ENCODE measurements at places on chromosomes 2 and 18. TPM values are rescaled to one million over a fixed set of nuclear protein-coding genes. Genes with fewer than 3 reads are reported as not detected.

DNA sequence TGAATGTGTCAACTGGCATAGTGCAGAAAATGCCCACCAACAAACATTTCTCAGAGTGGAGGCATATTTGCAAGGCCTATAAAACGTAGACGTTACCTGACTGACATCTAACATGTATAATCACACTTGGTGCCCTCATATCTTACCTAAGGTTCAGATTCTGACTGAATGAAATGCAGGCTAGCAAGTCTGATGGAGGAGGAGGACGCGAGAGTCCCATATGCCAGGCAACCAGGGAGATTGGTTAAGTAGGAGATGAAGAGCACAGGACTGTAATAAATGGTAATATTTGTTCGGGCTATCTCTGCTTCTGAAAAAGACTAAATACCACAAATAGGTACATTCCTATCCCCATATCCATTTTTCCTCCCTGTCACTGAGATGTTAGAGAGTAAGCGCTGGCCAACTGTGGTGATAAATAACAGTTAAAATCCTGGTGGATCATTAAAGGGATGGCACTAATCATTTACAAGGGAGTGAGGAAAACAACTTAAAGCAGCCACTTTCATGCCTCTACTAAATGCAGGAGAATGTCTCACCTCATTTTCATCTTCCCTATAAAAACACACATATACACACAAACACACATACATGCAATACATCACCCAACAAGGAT is 217.2 kb downstream of the TMEM163 start:
- no peak for DNase-seq
- H3K4me1 ChIP-seq = no peaks in the 10 kb centered on the region
- H3K27me3 ChIP-seq = no peaks in the 10 kb centered on the region
- no peaks in the 10 kb centered on the region for H3K36me3 ChIP-seq
- H3K27ac ChIP-seq = no peak overlapping the region

DNA sequence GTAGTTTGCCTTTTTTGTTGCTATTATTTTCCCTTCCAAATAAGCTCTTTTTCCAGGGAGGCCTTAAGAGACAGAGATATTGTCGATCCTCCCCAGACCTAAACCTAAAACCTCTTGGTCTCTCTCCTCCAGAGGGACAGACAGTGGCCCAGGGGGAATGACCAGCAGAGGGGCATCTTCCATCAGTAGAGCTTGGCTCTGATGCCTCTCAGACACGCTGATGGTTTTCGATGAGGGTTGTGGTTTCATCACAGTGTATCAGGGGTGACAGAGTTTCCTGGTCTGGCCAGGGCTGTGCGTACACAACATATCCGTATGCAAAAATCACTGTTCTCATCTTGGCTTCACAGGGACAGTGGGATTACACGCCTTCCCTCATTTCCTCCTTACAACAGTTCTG is 68.6 kb downstream of the GATA6 start:
- no peaks in the 10 kb centered on the region for H3K27me3 ChIP-seq
- H3K27ac ChIP-seq = no peak overlapping the region
- no peak for DNase-seq
- no peaks in the 10 kb centered on the region for H3K36me3 ChIP-seq

DNA sequence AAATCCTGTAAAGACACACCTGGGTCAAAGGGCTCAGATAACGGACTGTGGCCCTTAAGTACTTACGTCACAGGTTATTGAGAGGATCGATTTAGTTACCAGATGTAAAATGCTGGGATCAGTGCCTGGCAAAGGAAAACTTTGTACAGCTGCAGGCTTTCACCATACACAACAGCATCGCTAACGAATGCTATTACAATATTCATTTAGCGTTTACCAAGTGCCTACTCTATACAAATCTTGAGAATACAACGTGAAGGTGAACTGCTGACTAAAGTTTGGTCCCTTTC is 619 bp upstream of the MSH6 start:
- no peaks in the 10 kb centered on the region for H3K27me3 ChIP-seq
- no peak for DNase-seq
- H3K4me3 ChIP-seq = peak overlapping the region; percentile 74
- H3K4me1 ChIP-seq = no peaks in the 10 kb centered on the region

GRCh38 chr18:13646633-13647032 is 79.7 kb downstream of the FAM210A start:
- DNase-seq = no peak
- H3K4me3 ChIP-seq = no peak overlapping the region
- H3K36me3 ChIP-seq = no peaks in the 10 kb centered on the region
- no peaks in the 10 kb centered on the region for H3K27me3 ChIP-seq
- H3K27ac ChIP-seq = no peak overlapping the region

GRCh38 chr18:45602926-45603325 is 12.3 kb upstream of the SLC14A2 start:
- no peak overlapping the region for H3K27ac ChIP-seq
- no peaks in the 10 kb centered on the region for H3K27me3 ChIP-seq
- no peak for DNase-seq
- no peaks in the 10 kb centered on the region for H3K36me3 ChIP-seq
- H3K4me3 ChIP-seq = no peak overlapping the region

DNA sequence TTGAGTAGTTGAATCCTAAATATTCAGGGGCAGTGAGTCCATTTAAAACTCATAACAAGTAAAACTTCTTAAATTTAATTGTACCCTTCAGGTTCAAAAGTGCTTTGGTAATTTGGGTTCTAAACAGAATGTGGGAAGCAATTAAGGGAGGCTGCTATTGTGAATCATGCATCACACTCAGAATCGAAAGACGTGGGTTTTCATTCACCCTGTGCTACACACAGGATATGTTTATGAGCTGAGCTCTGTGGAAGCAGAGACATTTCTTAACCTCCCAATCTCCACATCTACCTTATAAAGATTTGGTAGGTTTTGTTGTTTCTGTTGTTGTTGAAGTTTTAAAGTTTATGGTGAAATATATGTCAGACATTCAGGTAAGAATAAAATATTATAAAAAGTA is 633.4 kb downstream of the DPP10 start:
- H3K4me3 ChIP-seq = no peak overlapping the region
- H3K27ac ChIP-seq = no peak overlapping the region
- H3K27me3 ChIP-seq = no peaks in the 10 kb centered on the region
- H3K36me3 ChIP-seq = no peaks in the 10 kb centered on the region

- no peak for DNase-seq
- H3K4me3 ChIP-seq = no peak overlapping the region
- no peaks in the 10 kb centered on the region for H3K27me3 ChIP-seq
- no peaks in the 10 kb centered on the region for H3K4me1 ChIP-seq
- H3K36me3 ChIP-seq = no peaks in the 10 kb centered on the region
Observed at GRCh38 chr2:99688699-99689098, 198.9 kb upstream of the REV1 start.

DNA sequence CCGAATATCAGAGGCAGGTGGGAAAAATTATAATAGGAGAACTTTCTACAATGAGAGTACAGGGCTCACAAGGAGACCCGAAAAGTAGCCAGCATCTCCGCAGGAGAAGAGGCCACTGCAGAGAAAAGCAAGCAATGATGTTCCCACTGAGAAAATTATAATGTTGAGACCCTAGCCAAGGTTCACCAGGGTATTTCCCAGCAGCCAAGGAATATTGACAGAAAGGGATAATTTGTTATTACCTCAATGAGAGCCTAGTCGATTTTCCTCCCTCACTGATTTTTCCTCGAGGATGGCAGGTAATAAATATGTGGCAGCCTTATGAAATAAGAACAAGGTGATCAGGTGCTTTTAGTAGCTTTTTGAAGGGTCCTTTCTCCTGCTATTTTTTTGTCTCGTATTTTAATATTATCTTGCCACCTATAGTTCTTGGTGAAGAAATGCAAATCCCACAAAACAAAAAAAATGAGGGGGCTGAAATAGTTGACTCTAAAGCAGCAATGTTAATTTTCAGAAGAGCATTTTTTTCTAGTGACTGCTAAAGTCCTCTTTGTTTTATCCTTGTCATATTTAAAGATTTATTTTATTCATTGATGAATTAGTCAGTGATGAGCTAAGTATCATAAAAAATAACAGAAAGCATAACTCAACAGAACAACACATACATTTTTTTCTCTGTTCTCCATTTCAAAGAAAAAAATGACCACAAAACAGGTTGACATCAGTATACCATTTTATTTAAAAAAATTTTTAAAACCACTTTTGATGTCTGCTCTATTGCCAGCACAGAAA is 215.4 kb downstream of the KCNE4 start:
- H3K4me3 ChIP-seq = no peak overlapping the region
- no peak for DNase-seq
- H3K27me3 ChIP-seq = no peaks in the 10 kb centered on the region
- H3K4me1 ChIP-seq = no peaks in the 10 kb centered on the region

GRCh38 chr2:69222953-69223658 is 163.9 kb downstream of the GFPT1 start:
- no peaks in the 10 kb centered on the region for H3K27me3 ChIP-seq
- H3K4me1 ChIP-seq = peaks cover 4% of the 10 kb centered on the region
- peak overlapping the region; percentile 62 for H3K27ac ChIP-seq

GRCh38 chr2:33160191-33160590 is 213.4 kb downstream of the LTBP1 start:
- no peak overlapping the region for H3K4me3 ChIP-seq
- no peak for DNase-seq
- no peaks in the 10 kb centered on the region for H3K36me3 ChIP-seq
- H3K27ac ChIP-seq = no peak overlapping the region

DNA sequence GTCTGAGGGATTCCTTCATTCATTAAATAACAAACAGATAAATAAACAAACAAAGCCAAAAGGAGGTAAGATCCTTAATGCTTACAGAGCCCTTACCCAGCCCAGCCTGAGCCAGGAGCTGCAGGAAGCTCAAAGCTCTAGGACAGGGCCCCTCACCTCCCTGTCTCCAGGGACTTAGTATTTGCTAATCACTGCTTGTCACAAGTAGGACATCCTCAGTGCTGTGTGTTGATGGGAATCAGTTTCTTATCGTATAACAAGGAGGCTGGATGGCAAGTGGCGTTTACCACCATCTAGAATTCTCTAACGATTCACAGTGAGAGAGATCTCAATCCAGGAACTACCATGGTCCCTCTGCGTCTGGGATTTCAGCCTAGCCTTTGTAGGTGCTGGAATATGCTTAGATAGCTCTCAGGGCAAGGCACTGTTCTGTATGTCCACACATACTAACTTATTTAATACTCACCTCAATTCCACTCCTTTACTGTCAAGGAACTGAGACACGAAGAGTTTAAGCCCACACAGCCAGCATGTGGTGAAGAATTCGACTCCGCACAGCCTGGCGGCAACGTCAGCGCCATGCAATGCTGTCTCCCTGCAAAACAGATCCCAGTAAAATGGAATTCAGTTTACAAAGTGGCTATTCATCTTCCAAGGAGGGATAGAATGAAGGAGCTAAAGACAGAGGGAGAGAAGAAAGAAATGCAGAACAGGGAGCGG is 164.8 kb downstream of the MYCN start:
- no peaks in the 10 kb centered on the region for H3K36me3 ChIP-seq
- no peaks in the 10 kb centered on the region for H3K27me3 ChIP-seq
- no peaks in the 10 kb centered on the region for H3K4me1 ChIP-seq
- no peak for DNase-seq

DNA sequence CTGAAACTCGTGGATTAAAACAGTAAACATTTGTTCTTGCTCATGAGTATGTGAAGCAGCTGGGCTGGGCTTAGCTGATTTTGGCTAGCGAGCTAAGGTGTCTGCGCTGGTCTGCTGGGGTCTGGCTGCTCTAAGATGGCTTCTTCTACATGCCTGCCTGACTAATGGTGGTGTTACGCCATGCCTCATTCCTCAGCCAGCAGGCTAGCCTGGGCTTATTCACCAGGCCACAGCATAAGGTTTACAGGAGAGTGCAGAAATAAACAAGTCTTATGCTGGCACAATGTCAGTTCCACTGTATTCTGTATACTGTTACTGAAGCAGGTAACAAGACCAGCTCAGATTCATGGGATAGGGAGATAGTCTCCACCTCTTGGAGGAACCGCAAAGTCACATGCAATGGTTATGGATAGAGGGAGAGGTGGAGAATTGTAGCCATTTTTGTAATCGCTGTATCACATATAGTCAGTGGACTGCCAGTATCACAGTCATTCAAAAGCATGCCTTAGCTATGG is 80.0 kb downstream of the RHBDD1 start:
- no peak for DNase-seq
- no peaks in the 10 kb centered on the region for H3K36me3 ChIP-seq
- H3K4me1 ChIP-seq = no peaks in the 10 kb centered on the region
- no peaks in the 10 kb centered on the region for H3K27me3 ChIP-seq

DNA sequence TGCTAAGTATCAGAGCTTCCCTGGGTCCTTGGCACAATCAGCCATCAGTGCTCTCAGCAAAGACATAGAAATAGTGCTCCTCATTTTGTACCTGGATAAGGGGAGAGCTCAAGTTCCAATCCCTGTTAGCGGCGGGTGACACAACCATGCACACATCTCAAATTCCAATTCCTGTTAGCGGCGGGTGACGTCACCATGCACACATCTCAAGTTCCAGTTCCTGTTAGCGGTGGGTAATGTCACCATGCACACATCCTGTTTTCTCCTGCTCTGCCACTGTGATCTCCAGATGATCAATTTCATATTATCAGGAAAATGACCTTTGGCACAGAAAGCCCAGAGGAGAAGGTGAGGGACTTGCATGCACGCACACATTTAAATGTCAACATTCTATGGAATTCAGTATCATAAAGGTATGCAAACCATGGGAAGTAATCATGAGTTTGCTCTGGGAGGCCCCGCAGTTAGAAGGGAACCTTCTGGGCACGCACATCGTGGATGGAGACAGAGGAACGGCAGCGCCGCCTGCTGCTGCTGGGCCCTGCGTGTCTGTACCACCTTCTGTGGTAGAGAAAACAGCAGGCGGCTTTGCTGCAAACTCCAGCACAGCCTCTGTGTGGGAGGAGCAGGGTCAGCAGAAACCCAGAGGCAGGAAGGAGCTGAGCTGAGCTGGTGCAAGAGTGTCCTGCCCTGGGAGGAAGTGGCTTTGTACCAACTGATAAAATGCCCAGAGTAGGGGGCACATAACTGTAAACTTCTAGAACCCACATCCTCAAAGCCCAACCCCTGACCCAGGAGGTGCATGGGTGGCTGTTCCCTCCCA is 77.8 kb downstream of the MBP start:
- H3K27ac ChIP-seq = peak overlapping the region; percentile 74
- DNase-seq = peak; percentile 81
- H3K4me3 ChIP-seq = no peak overlapping the region
- H3K27me3 ChIP-seq = no peaks in the 10 kb centered on the region
- H3K36me3 ChIP-seq = no peaks in the 10 kb centered on the region

GRCh38 chr2:7555260-7555659 is 638.0 kb downstream of the RNF144A start:
- no peaks in the 10 kb centered on the region for H3K36me3 ChIP-seq
- no peaks in the 10 kb centered on the region for H3K4me1 ChIP-seq
- no peaks in the 10 kb centered on the region for H3K27me3 ChIP-seq
- H3K4me3 ChIP-seq = no peak overlapping the region
- no peak for DNase-seq

Gene SERPINB5
- 0.69 TPM for total RNA-seq

Gene HOXD10
- 72.8 TPM for total RNA-seq

Gene UPP2
- total RNA-seq = 0.28 TPM
